ENCODE measurements at places on chromosomes 5 and 9.

DNA sequence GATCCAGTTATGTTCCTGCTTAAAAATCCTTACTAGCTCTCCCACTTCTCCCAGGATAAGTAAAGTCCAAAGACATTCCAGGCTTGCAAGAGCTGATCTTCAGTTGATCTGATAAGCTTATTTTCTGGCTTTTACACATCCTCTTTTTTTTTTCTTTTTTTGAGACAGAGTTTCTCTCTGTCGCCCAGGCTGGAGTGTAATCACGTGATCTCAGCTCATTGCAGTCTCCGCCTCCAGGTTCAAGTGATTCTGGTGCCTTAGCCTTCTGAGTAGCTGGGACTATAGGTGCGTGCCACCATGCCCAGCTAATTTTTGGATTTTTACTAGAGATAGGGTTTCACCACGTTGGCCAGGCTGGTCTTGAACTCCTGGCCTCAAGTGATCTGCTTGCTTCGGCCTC lies 37.3 kb upstream of the PTPN3 start:
- no peak for DNase-seq

DNA sequence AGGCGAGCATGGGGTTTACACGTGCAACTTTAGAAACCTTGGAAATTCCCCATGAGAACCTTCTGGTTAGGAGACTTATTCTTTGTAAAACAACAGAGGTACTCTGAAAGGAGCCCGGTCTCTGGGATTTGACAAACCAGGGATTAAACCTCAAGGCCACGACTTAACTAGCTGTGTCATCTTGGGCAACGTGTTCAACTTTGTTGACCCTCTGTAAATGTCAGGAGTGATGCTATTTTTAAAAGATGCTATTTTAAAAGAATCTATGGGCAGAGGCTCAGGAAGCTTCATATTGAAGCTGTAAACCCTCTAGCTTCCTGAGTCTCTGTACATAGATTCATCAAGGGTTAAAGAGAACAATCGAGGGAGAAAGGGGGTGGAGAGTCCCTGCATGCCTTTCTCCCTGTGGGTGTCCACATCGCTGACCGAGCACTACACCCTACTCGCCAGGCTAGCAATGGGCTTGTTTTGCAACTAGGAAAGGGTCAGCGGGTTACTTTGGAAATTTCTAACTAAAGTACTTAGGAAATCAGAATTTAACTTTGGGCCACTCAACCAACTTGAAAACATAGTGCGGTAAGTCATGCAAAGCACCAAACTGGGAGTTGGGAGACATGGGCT lies 2.1 kb downstream of the SLC36A2 start:
- DNase-seq, result no peak

DNA sequence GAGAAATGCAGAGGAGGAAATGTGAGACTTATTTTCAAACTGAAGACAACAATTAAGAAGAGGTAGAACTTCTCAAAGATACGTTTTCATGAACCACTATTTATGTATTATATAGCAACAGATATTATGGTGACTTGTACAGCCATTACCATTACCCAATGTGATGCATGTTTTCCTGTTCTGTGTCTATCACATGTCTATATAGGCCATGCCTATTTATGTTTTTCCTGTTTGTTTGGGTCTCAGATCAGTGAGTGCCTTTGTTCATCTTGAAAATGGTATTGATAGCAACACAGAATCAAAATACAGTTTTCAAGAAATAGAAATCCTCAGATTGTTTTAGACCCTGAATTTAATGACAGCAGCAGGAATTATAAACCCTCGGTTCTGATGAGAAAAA lies 44.0 kb downstream of the DAPK1 start:
- no peak for DNase-seq

DNA sequence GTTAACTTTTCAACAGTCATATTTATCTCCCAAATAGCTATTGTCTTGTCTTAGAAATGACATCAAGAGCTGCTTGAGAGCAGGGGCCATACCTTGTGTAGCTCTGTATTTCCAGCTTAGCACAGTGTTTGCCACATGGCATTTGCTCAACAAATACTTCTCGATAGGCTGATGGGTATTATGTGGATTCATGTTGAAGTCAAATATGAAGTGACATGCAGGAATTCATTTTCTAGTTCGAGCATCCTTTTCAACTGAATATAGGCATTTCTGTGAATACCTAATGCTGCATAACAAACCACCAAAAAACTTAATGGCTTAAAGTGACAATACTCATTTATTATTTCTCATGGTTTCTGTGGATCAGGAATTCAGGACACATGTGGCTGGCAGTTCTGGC lies 125.6 kb downstream of the TLE1 start:
- no peak for DNase-seq

DNA sequence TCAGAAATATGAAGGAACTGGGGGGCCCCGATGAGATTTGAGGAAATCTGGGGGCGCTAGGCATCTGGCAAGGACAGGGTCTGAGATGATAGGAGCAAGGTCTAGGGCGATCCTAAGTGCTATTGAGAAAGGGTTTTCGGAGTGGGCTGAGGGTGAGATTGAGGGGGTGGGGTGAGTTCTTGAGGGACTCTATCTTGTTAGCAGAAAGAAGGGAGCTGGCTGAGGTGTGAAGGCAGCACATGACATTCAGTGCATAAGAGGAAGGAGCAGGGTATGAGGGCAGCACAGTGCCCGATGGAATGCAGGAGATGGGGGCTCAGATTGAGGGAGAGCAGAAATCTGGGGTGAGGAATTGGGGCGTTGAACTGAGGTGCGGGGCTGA lies 640 bp downstream of the TRIM32 start:
- no peak for DNase-seq

GRCh38 chr5:13659391-13659790 lies 285.1 kb downstream of the DNAH5 start:
- no peak for DNase-seq

GRCh38 chr5:50967563-50968355 lies 301.3 kb downstream of the PARP8 start:
- no peak for DNase-seq

- no peak for DNase-seq
These were observed 756.1 kb downstream of the DNAH5 start for GRCh38 chr5:13188371-13188770.

GRCh38 chr9:99244344-99245260 lies 22.5 kb downstream of the SEC61B start:
- DNase-seq, result no peak

DNA sequence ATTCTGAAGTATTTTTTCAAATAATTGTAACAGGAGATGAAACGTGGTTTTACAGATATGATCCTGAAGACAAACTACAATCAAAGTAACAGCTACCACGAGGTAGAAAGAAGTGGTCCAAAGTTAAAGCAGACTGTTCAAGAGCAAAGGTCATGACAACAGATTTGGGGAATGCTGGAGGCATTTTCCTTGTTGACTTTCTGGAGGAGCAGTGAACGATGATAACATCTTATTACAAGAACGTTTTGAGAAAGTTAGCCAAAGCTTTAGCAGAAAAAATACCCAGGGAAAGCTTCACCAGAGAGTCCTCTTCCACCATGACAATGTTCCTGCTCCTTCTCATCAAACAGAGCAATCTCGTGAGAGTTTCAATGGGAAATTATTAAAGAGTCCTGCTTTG lies 145.4 kb upstream of the NREP start:
- no peak for DNase-seq

DNA sequence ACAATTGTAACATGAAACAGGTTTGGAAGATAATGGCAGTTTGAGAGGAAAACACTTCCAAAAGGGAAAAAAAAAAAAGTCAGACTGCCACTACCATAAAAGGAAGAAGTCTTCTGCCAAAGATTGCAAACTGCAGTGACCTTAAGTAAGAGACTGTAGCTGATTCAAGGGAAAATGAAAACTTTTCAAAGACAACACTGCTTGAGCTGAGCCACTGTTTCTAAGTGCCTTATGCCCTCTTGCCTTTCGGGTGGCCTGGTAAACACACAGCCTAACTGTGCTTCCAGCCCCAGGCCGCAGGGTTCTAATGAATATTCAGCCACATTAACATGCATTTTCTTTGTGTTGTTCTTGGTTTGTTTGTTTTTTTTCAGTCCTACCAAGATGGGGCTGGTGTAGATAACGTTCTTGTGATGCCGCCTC lies 354.6 kb downstream of the BNC2 start:
- DNase-seq, result no peak

DNA sequence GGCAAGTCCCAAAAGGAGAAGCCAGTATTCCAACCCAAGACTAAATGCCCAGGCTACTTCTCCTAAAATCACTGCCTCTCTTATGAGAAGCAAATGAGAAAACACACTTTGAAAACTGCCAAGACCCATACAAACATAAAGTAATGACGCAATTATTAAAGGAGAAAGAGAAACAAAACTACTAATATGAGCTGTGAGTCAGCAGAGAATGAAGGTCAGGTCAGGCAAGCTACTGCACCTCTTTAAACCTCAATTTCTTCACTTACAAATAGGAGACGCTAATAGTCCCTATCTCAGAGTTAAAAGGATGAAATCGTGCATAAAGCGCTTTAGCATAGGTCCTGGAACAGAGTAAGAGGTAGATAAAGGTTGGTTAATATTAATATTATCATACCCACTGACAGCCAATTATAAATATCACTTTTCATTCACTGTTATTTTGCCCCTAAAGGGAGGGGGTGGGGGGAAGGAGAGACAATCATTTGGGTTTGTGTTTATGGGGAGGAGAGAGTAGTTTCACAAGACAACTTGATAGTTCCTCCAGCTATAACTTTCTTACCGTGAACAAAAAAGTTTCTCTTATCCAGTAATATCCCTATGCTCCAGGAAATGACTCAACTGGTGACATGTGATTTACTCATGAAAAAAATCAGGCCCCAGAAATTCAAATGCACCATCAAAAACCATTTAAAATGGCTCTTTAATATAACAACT lies 3.6 kb downstream of the PSMB7 start:
- no peak for DNase-seq

GRCh38 chr9:38075272-38075671 lies 6.2 kb upstream of the SHB start:
- no peak for DNase-seq

- no peak for DNase-seq
These were observed 1.5 kb upstream of the PTGES2 start for GRCh38 chr9:128128836-128129590.

GRCh38 chr9:35220659-35221338 lies 59.0 kb downstream of the UNC13B start:
- DNase-seq, result no peak

DNA sequence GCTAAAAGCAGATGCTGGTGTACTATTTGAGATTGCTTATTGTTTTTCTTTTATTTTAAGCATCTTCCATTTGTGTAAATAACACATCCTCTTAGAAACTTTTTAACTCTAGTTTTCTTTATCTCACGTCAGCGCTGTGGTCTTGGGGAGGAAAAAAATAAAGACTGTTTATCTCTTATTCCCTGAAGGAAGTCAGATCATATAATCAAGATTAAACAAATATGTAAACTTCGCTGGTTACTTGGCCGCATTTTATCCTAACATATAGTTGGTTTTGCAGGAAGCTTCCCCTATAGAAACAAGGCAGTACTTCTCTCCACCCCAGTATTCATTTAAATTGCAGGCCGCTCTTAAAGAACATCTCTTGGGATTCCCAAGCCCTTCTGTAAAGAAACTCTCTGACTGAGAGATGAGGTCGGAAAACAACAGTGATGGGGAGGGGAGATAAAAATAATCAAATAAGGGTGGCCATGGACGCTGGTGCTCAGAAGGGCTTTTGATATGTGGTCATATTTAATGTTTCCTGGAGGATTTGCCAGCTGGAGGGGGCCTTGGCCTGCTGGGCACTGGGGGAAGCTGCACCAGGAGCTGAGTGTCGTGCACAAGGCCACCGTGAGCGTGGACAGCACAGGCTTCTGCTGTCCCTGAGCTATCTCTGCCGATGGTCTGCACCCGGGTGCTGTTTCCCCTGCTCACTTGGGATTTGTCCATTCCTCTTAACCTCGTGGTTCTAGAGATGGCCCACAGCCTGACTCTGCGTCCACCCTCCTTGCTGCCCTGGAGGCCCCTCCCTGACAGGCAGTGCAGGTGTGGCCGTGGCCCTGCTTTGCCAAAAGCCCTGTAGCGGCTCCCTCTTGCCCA lies 23.8 kb downstream of the NEURL1B start:
- no peak for DNase-seq

GRCh38 chr5:14217587-14217986 lies 74.4 kb downstream of the TRIO start:
- DNase-seq, result no peak

GRCh38 chr9:76403352-76403751 lies 9.1 kb upstream of the RFK start:
- peak; percentile 20 for DNase-seq

DNA sequence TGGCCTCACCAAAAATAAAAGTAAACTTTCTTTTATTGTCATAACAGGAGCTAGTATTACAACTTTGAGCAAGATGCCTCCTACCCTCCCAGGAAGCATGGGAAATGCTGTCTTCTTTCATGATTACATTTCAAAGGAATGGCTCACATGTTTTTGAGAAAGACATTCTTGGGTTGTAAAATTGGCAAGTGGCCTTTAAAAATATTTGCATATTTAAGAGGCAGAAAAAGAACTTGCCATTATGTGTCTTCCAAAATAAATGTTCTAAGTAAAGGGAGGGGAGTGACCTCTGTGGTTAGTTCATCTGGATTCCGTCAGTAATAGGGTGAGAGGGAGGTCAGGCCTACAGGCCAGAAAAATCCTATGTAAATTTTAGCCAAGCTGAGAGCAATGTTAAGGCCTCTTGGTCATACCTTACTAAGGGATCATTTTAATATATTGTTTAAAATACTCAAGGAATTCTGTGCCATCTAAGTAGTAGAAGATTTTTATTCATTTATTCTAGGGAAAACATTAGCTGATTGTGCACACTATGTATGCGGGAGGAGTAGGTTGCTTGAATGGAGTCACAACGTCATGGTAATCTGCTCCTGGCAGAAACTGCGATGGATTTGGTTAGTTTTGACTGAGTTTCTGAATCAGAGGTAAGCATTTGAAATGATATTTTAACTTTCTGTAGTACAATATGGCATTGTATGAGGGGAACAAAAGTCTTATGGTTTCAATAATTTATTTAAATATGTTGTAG lies 1485.7 kb upstream of the CDH9 start:
- no peak for DNase-seq

DNA sequence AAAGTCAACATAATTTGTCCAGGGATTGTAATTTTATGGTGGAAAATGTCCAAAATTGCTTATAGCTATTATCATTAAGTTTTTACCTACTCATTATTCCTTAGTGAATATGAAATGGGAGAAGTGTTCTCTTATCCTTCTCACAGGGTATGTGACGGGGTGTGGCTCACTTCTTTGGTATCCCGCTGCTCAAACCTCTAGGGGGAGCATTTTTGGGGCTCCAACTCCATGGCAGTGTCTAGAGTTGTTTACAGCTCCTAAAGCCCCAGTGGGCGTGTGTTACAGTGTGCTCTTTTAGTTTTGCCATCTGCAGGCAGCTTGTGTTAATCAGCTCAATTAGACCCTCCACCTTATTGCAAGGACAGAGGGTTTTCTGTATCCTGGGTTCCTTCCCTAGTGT lies 89.4 kb downstream of the CDKN2A start:
- DNase-seq, result no peak

Data from CD4-positive, alpha-beta T cell treated with Interleukin-6 for 4 hours (primary cell).